ENCODE measurements at places on chromosomes 16 and 17.
A peak's percentile ranks its signal among the peaks of the same experiment; 100 is the strongest.

DNA sequence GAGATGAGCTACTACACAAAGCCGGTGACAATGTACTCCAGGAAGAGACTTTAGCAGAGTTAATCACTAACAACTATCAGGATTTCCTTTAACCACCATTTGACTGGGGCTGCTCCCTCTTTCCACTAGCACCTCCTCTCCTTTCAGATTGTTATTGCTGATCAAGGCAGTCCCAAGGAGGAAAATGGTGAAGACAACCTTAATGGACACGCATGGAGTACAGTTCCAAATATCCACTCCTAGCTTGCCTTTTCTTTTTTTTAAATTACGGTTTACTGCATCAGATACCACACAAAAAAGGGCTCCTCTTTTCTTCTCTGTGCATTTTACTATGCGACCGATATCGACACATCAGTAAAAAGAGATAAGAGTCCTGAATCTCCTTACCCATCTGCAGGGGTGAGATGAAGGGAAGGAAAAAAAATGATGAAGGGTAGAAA, 30.9 kb downstream of the FAM222B start:
- peak; percentile 28 for DNase-seq

DNA sequence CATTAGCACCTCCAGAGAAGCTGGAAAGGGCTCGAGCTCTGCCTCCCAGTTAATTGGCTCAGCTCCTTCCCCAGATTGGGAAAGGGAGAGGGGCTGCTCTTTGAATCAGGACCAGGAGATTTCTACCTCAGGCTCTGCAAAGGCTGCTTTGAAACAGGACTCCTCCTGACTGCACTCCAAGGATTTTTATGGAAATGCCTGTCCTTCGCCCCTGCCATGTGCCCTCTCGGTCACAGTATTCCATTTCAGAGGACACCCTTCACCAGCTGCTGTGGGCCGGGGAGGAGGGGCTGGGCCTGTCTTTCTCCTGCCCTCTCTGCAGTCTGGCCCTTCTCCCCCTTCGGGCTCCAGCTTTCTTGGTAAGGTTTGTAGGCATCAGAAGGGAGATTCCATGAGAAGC, 13.6 kb downstream of the MRM1 start:
- DNase-seq = no peak

DNA sequence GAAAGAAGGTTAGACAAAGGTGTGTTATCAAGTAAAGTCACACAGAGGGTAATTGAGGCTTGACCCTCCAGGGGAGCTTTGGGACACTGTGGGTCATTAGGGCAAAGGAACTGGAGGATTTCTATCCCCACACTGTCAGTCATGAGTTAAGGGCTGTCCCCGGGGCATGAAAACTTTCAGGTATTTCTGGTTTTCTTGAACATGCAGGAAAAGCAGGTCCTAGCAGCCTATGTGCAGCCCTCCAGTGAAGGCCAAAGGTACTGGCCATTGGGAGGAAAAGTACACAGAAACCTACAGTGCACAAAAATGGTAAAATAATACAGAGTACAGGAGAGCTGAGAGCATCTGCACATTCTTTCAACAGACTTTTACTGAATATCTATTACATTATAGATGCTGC, 44.4 kb upstream of the SCNN1B start:
- no peak for DNase-seq

GRCh38 chr16:75908331-75909117, 182.2 kb upstream of the CPHXL start:
- no peak for DNase-seq

GRCh38 chr17:62652251-62653001, 25.0 kb downstream of the MRC2 start:
- DNase-seq = peak; percentile 57

GRCh38 chr16:56227936-56228335, 36.6 kb downstream of the GNAO1 start:
- DNase-seq = no peak
